Dorsolateral prefrontal cortex (tissue), 122 donors: ENCODE measurements at places on chromosomes 1 and 21.

DNA sequence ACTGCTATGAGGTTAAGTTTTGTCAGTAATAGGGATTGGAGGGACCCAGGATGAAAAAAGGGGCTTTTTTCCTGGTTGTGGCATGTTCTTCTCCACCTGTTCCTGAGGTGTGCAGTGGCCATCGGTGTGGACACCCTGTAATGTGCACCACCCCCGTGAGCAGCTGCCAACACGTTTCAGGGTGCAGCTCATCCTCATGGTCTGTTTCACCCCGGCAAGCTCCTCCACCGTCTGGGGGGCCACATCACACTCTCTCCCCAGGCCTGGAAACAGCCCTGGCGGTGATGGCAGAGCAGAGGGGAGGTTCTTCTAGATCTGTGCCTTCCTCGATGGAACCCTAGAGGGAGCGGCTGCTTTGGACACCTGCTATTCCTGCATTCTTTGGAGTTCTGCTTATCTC, 435.4 kb downstream of the MATN1 start:
- no peak for DNase-seq

GRCh38 chr21:43800566-43800965, 11.2 kb downstream of the RRP1 start:
- no peak for DNase-seq

- DNase-seq = no peak
These were observed 4.5 kb upstream of the IER5 start for GRCh38 chr1:181083842-181084605.

GRCh38 chr1:154192476-154192875, 576 bp upstream of the TPM3 start:
- DNase-seq = no peak

- no peak for DNase-seq
These were observed 207.9 kb downstream of the PAPPA2 start for GRCh38 chr1:176670853-176671252.

GRCh38 chr1:232798920-232799319, 6.3 kb upstream of the MAP10 start:
- no peak for DNase-seq

DNA sequence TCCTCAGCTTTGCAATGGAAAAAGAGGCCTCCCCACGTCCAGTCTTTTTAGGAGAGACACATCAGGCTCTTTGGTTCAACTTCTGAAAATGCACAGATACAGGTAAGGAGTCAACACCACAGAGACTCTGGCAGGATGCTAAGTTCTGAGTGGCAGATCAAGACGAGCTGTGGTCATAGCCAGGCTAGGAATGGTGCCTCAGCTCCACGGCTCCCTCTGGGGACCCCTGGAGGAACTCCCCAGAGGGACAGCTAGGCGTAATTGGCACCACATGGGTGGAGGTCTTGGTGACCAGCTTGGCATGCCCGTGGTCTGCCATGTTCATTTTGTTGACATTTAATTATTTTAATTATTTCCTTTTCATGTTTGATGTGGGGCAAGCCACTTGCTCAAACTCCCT, 206.1 kb downstream of the KAZN start:
- no peak for DNase-seq

GRCh38 chr1:116724765-116725375, 29.4 kb upstream of the CD2 start:
- no peak for DNase-seq

DNA sequence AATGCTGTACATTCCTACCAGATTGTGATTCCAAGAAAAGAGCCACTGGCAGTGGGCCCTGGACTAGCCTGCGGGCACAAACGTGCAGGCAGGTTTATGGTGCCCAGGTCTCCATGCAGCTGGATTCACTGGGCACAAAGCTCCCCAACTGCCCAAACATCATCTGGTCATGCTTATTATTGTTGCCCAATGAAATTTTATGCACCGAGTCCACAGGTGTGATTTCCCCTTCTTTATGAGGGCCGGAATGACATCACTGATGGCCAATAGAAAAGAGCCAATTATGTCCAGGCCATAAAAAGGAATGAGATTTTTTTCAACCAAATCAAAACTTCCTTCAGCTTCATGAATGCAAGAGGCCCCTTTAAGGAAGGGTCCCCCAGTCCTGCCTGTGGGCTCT, 66.2 kb downstream of the ERI3 start:
- DNase-seq = no peak

DNA sequence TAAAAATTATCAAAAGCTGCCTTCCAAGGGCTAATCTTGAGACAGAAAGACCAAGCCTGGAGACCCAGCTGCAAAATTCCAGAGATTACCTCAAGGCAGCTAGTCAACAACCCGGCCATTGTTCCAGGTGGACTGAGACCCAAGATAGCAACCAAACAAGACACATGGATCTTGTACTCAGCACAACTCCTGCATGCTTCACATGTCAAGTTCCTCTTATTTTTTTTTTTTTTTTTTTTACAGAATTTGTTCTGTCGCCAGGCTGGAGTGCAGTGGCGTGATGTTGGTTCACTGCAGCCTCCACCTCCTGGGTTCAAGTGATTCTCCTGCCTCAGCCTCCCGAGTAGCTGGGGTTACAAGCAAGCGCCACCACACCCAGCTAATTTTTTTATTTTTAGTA, 40.1 kb downstream of the CD2 start:
- DNase-seq = no peak

DNA sequence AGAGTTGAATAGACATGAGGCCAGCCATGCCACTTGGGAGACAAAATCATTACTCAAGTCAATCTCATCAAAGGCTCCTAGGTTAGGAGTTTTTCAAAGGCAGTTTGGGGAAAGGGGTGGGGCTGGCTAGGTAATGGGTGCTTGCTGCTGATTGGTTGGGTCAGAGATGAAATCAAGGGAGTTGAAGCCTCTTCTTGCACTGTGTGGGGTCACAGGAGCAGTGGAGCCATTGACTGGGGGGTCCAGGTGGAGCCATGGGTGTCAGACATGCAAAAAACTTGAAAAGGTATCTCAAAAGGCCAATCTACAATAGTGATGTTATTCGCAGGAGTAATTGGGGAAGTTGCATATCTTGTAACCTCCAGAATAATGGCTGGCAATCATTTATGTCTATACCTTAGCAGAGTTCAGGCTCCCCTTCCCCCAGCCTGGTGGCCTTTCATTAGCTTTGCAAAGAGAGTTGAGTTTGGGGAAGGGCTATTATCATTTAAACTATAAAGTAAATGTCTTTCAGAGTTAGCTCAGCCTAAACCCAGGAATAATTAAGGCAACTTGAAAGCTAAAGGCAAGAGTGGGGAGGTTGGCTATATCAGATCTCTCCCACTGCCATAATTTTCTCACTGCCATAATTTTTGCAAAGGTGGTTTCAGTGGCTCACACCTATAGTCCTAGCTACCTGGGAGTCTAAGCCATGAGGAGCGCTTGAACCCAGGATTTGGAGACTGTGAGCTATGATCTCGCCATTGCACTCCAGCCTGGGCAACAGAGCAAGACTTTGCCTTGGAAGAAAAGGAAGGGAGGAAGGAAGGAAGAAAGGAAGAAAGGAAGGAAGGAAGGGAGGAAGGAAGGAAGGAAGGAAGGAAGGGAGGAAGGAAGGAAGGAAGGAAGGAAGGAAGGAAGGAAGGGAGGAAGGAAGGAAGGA, 7.8 kb upstream of the PINK1 start:
- no peak for DNase-seq

GRCh38 chr1:165050246-165050645, 306.3 kb downstream of the LMX1A start:
- no peak for DNase-seq
